Nucleus accumbens (tissue), 56 donors: ENCODE measurements at places on chromosomes 7 and 10.

- DNase-seq, result no peak
Measured at GRCh38 chr10:132322586-132323048, 9.4 kb upstream of the LRRC27 start.

DNA sequence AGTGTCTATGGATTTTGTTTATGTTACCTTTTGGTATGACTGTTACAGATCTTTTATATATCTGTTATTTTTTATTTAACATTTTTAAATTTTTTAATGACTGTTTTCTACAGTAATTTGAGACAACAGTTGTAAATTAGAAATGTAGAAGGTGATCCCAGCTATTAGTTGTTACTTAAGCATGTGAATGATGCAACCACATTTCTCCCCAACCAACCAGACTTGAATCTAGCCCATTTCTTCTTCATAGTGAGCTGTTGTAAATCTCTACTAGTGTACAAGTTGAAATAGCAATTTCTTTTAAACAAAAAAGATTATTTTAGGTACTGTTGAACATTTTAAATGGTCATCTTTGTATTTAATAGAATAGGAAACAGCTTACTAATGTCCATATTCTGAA, 18.0 kb downstream of the TMEM106B start:
- no peak for DNase-seq

- DNase-seq, result no peak
Measured at GRCh38 chr7:37191797-37192196, 256.9 kb downstream of the ELMO1 start.

- no peak for DNase-seq
Measured at GRCh38 chr10:120184547-120185337, 272.3 kb upstream of the PLPP4 start.

- DNase-seq, result no peak
Measured at GRCh38 chr7:121186746-121187145, 142.1 kb upstream of the WNT16 start.

- DNase-seq, result no peak
Measured at GRCh38 chr10:31622978-31623377, 304.0 kb downstream of the ZEB1 start.

DNA sequence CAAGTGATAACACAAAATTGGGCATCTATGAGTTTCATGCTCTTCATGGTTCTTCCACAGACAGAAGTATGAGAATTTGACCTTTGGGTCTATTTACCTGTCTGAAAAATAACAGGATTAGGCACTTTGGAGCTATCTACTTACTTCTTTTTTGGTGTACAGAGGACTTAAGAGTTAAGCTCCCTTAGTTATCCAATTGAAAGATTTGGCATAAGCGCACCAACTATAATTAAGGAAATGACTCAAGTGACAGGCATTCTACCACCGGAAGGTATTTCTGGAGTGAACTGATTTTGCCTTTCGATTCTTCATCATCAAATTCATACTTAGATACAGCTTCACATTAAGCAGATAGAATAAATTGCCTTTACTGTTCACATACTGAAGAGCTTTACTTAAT, 43.9 kb downstream of the IFIT5 start:
- no peak for DNase-seq

DNA sequence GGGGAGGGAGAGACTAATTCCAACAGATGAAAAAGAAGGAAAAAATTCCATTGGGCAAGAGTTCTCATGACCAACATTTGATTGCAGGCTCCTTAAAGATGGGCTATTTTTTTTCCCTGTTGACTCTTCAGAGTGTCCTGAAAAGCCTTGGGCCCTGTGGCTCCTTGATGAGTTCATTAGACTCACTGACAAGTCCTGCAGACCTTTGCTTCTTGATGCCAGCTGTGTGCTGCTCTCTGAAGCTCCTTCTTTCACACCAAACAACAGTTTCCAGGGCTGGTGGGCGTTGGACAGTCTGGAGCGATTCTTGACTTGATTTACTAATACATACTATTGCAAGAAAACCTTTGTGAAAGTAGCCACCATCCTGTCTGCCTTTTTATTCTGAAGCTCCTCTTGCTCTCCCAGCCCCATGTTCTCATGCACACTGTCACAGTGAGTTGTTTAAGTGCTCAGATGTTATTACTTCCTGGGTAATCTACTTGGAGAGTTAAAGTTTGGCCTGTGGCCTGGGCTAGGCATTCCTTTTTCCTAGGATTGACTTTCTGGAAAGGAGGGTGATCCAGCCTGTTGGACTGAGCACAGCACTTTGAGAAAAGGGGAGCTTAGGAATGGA, 250.3 kb downstream of the PTEN start:
- DNase-seq, result no peak

DNA sequence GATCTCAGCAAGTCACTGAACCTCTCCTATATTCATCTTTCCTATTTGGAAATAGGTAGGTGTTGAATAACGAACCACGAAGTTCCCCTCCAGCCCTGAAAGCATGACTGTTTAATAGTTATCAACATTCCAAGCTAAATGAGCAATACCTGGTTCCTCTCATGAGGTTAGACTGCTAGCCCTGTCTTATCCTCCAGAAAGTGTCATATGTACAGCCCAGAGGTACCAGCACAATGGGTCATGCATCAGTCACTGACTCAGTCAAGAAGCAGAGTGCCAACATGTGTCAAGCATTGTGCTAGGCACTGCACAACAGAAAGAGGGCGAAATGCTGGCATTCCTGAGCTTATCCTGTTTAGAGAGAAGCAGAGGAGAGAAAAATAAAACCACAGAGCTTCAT, 70.0 kb downstream of the AMPH start:
- no peak for DNase-seq

GRCh38 chr10:13613519-13613918, 26.8 kb downstream of the PRPF18 start:
- DNase-seq, result no peak

- no peak for DNase-seq
Measured at GRCh38 chr7:13897819-13898218, 91.6 kb downstream of the ETV1 start.

DNA sequence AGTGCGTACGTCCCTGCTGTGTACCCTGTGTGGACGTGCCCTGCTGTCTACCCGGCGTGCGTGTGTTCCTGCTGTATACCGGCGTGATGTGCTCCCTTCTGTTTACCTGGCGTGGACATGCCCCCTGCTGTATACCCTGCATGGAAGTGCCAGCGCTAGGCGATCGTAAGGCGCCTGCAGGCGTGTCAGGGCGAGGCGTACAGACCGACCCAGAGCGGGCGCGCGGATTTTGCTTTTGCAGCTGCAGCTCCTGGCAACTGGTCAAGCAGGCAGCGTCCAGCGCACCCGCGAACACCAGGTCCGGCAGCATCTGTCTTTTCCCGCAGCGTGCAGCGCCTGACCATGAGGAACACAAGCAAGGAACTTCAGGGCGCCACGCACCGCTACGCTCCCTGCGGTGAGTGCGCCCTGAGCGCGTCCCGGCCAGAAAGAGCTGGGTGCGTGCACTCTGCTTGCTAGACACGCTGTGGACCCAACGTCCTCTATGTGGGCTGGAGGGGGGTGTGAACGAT, 680 bp downstream of the C7orf57 start:
- no peak for DNase-seq

- no peak for DNase-seq
Measured at GRCh38 chr7:121913947-121914675, 41.1 kb downstream of the PTPRZ1 start.

GRCh38 chr7:120714945-120715344, 143.0 kb downstream of the TSPAN12 start:
- DNase-seq, result no peak

DNA sequence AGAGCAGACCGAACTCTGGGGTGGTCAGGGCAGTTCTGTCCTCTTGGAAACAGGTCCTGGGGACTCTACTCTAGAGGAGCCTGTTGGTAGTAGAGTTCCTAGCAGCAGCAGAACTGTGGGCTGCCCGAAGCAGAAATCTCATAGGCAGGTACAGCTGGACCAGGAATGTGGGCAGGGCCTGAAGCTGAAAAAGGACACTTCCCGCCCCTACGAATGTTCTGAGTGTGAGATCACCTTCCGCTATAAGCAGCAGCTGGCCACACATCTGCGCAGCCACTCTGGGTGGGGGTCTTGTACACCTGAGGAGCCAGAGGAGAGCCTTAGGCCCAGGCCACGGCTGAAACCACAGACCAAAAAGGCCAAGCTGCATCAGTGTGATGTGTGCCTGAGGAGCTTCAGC, 8.3 kb upstream of the ZNF783 start:
- DNase-seq, result no peak

DNA sequence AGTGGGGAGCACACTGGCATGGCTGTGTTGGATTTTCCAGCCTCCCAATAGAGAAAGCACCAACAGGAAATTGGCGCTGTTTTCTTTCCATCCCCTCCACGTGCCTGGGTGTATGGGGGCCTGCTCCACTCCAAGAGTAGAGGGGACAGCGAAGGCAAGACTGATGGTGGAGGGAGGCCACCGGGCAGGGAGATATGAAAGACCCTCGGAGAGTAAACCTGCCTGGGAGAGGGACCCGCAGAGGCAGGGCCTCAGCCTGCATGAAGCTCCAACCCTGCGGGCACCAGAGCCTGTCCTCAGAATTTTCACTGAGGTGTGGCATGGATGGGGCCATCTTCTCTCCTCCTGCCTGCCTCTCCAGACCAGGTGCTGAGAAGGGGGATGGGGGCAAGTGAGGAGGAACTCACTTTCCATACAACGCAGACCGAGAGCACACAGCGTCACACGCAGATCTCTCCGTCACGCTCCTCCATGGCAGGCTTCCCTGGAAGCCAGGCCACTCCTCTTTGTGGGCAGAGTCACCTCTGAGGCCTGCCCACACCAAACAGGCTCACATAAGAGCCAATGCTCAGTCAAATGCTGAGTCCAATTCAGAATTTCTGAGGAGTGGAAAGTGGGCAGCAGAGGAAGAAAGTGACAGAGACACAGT, 18.8 kb downstream of the ANXA11 start:
- no peak for DNase-seq

DNA sequence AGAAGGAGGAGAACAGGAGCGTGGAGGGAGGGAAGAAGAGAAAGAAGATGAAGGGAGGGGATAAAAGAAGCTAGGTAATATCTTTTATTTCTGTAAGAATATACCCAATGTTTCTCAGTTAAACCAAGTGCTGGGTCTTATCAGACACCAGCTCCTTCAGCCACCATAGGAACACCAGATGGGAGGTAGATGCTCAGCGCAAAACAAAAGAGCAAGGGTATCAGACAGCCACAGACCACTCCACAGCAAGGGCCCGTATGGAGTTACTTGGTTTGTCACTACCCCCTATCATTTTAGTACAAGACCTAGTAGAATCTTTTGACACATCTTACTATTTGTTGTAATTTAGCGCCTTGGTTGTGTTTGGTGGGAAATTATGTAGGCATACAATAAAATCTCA, 65.9 kb upstream of the FAM133B start:
- no peak for DNase-seq

- DNase-seq, result no peak
Measured at GRCh38 chr10:92990615-92991014, 70.0 kb upstream of the CYP26C1 start.

GRCh38 chr10:14253711-14254110, 77.0 kb downstream of the FRMD4A start:
- DNase-seq, result no peak

- DNase-seq, result no peak
Measured at GRCh38 chr7:137836541-137836940, 10.2 kb downstream of the DGKI start.

- no peak for DNase-seq
Measured at GRCh38 chr10:128324058-128324827, 198.0 kb upstream of the MKI67 start.

- DNase-seq, result no peak
Measured at GRCh38 chr10:101054351-101054750, 7.4 kb upstream of the KAZALD1 start.

DNA sequence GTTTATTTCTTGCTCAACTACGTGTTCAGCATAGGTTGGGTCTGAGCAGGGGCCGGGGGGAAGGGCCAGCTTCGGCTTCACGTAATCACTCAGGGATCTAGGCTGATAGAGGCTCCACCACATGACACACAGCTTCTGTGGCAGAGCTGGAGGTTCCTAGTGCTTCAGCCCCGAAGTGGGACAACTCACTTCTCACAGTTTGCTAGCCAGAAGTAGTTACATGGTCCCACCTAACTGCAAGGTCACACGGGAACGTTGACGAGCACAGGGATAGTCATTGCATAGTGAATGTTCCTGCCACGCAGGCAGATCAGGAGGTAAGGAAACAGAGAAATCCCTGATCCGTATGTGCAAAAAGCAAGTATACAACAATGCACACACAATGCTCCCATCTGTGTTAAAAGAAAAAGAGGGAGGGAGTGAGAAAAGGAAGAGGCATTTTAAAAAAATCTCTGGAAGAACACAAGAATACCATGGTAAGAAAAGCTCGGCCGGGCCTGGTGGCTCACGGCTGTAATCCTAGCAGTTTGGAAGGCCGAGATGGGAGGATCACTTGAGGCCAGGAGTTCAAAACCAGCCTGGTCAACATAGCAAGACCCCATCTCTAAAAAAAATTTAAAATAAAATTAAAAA, 16.9 kb downstream of the SMURF1 start:
- DNase-seq, result no peak

DNA sequence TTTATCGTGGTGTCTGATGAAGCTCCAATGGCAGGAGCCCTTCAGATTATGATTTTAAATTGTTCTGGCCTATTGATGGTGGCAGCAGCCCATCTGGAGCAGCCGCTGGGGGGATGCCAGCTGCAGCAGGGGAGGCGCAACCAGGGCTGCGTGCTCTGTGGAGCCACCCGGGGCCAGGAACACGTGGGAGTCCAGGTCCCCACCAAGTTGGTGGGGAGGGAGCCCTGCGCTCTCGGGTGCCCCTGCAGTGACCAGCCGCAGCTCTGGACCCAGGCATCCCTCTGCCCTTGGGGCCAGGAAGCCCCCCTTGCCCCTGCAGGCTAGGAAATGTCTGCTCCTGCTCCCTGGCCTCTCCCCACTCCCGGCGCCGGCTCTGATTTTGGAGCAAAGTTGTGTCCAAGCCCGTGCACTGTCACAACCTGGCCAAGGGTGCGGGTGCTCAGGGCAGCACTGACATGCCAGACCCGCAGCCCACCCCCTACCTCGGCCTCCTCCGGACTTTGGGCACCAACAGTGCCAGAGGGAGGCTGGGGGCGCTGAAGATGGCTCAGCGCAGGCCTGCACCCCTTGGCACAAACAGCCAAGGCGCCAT, 147.2 kb upstream of the ADO start:
- no peak for DNase-seq

DNA sequence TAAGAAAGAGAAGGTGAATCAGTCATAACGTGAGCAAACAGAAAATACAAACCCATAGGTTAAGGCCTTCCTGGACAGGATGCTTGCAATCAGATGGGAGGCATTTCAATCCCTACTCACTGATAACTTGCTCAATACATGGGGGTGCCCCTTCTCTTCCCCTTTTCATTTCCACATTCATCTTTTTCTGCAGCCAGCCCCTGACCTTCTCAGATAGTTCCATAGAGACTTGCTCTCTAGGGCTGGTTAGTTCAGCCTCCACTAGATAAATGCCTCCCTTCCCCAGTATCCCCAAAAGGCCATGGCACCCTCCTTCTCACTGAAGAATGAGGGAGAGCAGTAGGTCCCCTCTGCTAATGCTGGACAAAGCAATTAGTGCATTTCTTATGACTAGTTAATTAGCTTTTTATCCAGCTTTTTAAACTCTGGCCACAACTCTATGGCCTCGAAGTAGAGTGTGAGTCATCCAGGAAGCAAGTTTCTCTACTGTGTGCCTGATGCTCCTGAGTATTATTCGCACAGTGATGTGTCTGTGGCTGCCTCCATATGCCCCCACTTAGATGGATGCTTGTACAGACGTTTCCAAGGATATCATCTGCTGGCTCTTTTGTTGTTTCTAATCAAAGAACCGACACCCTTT, 12.7 kb downstream of the CHN2 start:
- no peak for DNase-seq
